ENCODE measurements at places on chromosomes 5 and 9.
A peak's percentile ranks its signal among the peaks of the same experiment; 100 is the strongest.

GRCh38 chr5:88954511-88954910, 71.5 kb upstream of the MEF2C start:
- DNase-seq: no peak

DNA sequence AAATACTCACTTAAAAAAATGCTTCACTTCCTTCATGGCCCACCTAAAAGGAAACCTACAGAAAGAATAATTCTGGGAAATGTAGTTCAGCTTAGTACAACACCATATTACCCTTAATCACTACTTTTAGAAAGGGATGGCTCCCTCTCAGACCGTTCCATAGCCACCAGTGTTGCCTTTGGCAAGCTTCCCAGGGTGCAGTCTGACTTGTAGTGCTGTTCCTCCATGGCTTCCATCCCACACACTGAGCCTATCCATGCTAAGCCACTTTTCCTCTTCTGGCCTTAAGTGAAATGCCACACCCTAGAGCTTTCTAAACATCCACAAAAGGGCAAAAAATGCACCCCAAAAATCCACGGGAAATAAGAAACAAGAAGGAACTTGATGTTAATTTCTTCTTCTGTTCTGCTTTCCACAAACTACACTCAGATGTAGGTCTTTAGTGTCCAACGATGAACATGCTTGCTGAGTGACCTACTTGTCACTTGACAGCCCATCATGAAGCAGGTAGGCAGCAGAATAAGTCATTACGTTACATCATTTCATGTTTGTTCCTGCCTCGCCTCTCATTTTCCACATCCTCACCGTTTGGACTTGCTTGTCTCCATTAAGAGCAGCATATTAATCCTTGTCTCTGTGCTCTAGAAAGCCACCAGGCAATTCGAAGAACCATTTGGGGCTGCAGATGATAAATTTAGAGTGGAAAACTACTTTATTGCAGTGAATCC, 391.1 kb upstream of the GRAMD2B start:
- peak; percentile 90 for DNase-seq

- no peak for DNase-seq
Observed at GRCh38 chr5:142366007-142366406, 41.2 kb upstream of the SPRY4 start.

DNA sequence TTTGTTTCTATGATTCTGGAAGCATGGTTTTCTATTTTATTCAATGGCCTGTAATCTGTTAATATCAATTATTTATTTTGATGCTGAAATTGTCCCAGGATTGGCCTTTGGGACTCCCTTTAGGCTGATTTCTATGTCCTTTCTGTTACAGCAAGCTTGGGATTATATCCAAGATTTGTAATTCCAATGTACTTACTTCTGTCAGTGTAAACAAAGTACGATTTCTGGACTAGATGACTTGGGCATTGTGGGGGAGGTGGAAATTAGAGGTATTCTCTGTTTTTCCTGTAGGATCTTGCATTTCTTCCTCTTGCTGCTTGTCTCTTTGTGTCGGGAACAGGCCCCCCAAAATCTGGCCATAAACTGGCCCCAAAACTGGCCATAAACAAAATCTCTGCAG, 3.7 kb downstream of the PCDHGA12 start:
- DNase-seq: no peak

DNA sequence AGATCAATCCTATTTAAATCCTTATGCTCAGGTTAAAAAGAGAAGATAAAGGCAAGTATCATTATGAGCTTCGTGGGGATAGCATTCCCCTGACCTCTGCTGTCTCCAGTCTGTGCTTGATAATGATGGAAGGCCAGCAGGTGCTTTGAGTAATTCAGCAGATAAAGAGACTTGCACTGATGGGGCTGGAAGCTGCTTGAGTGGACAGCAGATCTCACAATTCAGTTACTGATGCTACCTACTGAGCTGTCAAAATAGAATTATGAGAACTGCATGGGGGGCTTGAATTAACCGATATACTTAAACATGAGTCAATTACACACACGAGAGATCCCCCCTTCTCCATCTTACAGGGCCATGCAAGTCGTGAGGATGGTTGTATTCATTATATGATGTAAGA, 107.7 kb upstream of the GPR151 start:
- no peak for DNase-seq

DNA sequence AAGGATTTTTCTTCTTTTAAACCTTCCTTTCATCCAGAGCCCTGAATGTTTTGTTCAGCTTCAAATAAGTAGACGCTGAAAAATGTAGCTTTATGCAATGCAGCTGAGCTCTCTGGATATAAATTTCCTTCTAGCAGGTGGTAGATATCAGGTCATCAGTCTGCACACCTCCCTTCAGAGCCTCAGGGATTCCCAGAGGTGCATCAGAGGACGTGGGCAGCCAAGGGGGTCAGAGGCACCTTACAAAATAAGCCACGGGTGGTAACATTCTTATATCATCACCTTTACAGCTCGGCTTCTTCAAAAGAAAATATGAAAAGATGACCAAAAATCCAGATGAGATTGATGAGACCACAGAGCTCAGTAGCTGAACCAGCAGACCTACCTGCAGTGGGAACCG, 19.3 kb downstream of the MOCS2 start:
- no peak for DNase-seq

- no peak for DNase-seq
Observed at GRCh38 chr9:72599874-72600534, 78.6 kb downstream of the TMC1 start.

DNA sequence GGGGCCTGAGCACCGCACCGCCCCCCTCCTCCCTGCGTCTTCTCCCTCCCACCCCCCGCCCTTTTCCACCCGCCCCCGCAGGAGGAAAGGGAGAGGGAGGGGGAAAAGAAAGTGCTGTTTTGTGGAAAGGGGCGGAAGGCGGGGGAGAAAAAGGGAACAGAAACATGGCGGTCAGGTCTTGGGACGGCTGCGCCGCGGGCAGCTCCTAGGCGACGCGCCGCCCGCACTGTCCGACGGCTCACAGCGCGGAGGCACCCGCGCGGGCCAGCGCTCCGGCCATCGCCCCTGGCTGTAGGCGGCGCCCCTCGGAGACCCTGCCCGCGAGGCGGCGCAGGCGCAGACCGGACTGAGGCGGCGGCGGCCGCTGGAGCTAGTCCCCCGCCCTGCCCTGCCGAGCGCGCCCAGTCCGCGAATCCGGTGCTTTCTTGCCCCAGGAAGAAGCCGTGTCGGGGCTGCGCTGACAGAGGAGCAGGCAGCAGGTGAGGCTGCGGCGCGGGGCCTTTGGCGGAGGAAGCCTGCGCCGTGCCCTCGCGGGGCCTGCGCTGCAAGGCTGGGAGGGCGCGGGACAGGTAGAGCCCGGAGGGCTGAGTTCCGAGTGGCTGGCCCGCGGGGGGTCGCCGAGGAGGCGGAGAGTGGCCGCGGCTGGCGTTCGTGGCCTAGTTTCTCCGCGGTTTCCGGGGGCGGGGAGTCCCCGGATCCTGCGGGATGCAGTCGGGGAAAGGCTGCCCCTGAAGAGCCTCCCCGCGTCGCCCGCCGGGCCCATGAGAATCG, at the start of gene DENND4C:
Gene DENND4C, plus strand, starts transcription at position 339 of the 771 bp plus-strand sequence. CDS start 45,482 bp downstream, outside the sequence.
- peak; percentile 18 for DNase-seq

DNA sequence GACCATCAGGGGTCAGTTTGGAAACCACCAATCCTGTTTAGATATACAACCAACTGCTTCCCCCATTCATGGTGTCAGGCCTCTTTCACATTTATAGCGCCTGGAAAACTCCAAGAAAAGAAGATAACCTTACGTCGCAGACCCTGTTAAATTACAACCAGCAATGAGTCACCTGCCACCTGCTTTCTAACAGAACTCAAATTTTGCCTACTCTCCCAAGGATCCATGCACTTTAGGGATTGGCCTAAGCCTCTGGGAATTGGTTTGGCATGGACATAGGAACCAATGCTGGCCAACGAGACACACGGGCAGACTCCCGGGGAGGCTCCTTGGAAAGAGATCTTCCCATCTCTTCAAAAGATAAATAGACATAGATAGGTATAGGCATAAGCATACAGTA, 87.0 kb downstream of the FEM1C start:
- DNase-seq: no peak

DNA sequence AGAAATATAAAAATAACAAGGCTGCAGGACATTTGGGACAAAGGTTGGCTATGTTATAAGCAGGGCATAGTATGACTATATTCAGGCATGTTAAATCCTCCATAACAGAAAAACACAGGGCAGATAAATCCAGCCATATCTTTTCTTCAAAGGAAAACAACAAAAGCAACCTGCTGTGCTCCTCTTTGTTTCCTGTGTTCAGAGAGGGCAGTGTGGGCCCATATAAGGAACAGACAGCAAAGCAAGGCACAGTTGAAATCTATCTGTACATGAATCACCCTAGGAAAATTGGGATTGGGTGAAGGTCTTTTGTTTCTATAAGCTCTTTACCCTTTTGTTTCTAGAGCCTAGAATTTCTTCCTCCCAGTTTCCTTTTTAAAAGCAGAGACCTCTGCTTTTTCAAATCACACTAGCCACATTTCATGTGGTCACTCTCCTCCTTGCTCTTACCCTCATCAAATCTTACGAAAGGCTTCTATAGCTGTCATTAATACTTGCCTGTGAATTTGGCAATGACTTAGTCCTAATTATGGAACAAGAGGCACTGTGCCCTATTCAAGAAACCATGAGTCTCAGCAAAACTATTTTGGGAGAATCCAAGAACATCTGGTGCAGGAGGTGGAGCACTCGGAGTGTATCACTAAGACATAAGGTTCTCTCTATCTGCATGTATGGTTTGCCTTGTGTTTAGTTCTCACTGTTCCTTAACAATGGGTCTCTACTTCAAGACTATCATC, 1.8 kb downstream of the GZMA start:
- no peak for DNase-seq

- no peak for DNase-seq
Observed at GRCh38 chr5:169037466-169037865, 263.5 kb downstream of the SLIT3 start.

- no peak for DNase-seq
Observed at GRCh38 chr9:112361601-112362000, 18.3 kb upstream of the HSDL2 start.

- no peak for DNase-seq
Observed at GRCh38 chr5:142735323-142736246, 34.6 kb upstream of the ARHGAP26 start.

DNA sequence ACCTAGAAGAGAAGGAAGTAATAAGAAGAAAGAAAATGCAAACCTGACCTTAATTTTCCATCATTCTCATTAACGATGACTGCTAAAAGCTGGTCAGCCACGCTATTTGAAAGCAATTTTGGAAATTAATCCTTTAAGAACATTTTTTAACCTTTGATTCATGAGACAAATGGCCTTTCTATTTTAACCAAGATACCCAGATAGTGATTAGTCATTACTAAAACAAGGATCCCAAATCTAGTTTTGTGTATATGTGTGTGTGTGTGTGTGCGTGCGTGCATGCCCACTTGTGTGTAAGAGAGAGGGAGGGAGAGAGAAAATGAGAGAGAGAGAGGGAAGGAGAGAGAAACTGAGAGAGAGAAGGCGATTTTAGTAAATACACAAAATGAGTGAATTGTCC, 329.5 kb downstream of the DEPDC1B start:
- no peak for DNase-seq

- no peak for DNase-seq
Observed at GRCh38 chr9:26311463-26311995, 581.1 kb downstream of the CAAP1 start.

GRCh38 chr5:53397845-53398244, 82.6 kb upstream of the FST start:
- no peak for DNase-seq

- peak; percentile 71 for DNase-seq
Observed at GRCh38 chr5:56910210-56910965, 992 bp downstream of the SETD9 start.

GRCh38 chr5:116887104-116887503, 312.5 kb upstream of the SEMA6A start:
- no peak for DNase-seq

DNA sequence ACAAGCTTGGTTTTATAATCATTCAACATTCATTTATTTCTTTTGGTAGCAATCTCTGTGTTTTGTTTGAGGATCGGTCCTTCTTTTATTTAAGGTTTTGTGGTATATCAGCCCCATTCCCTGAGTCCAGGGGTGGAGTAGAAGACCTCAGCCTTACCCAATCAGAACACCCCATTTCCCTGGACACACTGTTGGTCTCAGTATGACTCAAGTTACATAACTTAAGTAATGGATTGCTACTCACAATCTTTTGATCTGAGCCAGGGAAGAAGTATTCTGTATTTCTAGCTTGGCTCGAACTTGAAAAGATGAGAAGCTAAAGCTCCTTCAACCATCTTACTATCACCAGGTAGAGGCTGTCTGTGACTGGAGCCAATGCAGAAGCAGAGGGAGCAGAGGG, 175.2 kb upstream of the HAPLN1 start:
- DNase-seq: no peak

DNA sequence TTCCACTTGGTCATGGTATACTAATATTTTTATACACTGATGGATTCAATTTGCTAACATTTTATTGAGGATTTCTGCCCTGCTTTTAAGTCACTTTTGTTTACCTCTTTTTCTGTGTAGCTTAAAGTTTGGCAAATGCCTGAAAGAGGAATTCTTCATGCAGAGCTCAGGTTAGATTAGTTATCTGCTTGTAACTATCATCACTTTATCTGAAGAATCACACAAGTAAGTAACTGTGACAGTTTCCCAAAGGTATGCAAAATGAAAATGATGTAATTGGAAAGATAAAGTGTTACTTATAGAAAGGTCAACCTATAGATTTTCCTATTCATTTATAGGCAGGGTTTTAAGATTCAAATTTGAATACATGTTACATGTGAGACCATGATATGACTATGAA, 188.8 kb upstream of the ACTBL2 start:
- DNase-seq: no peak

- DNase-seq: no peak
Observed at GRCh38 chr5:158317507-158317906, 458.6 kb upstream of the CLINT1 start.

Measured in SHP77 treated with DMSO at 0.1 percent for 48 hours (cell line).